ENCODE measurements at places on chromosomes 12 and 14.
A peak's percentile ranks its signal among the peaks of the same experiment; 100 is the strongest.

- no peak for DNase-seq
These were observed 54.7 kb downstream of the DICER1 start for GRCh38 chr14:95102680-95103044.

- DNase-seq = no peak
These were observed 57.9 kb upstream of the PNMA1 start for GRCh38 chr14:73771848-73772638.

GRCh38 chr12:124778411-124778810 is 85.3 kb downstream of the SCARB1 start:
- DNase-seq = peak; percentile 42

GRCh38 chr14:69941768-69942742 is 62.8 kb downstream of the SMOC1 start:
- DNase-seq = no peak

- DNase-seq = no peak
These were observed 47.0 kb downstream of the ESR2 start for GRCh38 chr14:64247195-64247594.

GRCh38 chr14:50344116-50344775 is 32.1 kb downstream of the DMAC2L start:
- DNase-seq = no peak

DNA sequence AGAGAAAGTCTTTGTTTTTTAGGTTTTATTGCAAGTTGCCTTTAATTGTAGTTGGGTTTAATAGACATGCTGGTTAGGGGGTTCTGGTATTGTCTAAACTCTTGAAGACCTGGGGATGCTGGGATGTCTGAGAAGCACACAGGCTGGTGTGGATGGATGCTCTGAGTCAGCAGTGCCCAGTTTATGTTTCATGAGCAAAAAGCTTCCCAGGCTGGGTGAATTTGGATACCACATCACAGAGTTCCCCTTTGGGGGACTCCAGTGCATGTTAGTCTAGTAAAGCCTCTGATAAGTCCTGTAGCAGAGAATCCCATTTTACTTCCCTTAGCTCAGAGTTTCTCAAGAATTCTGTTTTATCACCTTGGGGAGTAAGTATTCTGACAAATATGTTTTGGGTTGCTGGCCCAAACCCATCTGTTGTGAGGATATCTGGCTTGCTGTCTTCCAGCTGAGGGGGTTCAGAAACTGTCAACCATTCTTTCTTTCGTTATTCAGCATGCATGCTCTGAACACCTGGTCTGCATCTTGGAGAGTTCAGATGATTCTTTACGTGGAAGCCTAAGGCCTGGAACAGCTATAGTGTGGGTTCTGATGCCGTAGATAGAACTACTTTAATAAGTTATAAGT is 509.1 kb downstream of the VRK1 start:
- DNase-seq = no peak

DNA sequence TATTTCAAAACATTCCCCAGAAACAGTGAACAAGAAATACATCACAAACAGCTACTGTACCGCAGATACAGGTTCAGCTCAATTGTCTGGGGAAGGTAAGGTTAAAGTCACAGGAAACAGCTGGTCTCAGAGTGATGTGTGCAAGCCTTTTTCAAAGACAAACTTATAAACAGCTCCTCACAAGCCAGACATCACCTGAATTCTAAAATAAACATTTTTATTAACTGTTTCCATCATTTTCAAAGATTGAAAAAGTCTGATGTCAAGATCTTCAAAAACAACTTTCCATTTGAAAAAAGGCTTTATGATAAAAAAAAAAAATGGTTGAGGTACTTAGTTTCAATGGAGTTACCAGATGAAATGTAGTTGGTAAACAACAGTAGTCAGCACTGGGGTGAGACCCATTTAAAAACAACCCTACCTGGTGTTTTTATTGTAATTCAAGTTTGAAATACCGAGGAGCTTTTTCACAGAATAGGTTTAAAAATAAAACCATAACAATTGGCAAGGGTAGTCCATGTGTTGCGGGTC is 4.0 kb downstream of the BTG1 start:
- DNase-seq = no peak

DNA sequence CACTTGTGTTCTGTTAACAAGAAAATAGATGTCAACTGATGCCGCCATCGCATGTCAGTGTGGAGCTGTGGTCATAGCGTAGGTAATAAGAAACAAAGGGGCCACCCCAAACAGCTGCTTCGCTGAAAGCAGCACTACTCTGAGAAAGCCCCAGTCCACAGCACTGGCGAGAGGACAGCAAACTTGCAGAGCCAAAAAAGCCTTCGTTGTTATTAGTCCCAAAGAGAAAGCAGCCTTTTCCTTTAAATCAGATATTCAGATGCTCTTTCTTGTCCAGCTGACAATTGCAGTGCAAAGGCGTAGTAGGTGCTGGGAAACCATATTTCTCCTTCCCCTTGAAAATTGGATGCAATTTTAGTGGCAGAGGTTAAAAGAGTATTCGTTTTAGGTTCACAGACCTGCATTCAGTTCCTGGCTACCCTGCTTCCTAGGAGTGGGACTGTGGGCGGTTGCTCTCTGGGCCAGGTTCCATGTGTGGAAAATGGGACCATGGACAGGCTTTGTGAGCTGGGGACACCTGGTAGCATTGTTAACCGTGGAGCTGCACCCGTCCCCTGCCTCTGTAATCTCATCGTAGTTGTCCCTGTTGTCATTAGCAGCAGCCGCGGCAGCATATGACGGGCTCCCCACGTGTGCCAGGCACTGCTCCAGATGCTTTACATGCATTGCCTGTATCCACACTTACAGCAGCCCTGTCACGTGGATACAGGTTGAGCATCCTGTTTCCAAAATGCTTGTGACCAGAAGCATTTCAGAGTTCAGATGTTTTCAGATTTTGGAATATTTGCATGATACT is 54.2 kb downstream of the ELK3 start:
- no peak for DNase-seq

DNA sequence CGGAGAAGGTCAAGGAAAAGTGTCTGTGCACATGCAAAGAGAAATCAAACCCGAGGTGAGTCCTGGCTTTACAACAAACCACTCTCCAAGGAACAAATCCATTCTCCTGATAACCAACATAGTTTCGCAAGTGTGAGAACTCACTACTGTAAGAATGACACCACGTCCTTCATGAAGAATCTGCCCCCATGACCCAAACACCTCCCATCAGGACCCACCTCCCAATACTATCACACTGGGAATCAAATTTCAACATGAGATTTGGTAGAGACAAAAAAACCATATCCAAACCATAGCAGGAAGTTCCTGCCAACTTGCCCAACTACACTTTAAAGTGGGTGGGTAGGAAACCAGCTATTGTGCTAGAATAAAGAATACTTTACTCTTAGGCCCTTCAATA is 2.4 kb upstream of the ERC1 start:
- DNase-seq = no peak

GRCh38 chr14:42929806-42930480 is 1323.3 kb downstream of the LRFN5 start:
- DNase-seq = no peak

- DNase-seq = no peak
These were observed 132.2 kb upstream of the FKBP4 start for GRCh38 chr12:2662524-2662923.

DNA sequence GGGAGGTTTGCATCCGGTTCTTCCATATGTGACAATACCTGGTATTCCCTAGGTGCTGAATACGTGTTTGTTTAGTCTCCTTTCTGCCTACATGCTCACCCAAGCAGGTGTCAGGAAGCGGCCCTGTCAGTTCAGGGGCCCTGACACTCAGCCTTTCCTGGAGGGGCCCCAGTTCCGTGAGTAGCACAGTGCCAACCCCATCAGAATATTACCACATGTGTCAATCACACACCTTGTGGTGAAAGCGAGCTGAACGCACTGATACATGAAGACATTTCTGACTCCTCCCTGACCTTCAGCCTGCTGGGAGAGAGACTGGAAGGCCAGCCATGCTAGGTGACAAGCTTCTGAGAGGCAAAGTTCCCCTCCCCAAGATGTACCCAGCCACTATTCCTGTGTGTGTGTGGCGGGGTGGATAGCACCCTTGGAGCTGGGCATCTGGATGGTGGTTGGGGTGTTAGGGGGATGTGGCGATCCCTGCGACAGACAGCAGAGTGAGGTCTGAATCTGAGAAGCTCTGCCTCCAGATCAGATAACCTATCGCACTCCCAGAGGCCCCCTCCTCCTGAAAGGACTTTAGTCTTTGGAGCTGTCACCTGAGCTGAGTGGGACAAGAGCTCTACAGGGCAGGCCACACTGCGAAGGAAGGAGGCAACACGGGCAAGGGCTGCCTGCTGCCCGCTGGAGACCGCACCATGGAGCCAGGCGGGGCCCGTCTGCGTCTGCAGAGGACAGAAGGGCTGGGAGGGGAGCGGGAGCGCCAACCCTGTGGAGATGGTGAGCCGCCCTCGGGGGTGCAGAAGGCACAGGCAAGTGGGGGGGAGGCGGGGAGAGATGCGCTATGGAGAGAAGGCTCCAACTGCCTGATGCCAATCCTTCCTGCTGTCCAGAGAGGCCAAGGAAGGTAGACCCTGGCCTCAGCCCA is at the start of gene SOAT2:
TSS of gene SOAT2 (plus strand) at position 604 of the 925 bp plus-strand sequence. CDS start at position 696, 92 bp downstream.
- no peak for DNase-seq

- peak; percentile 33 for DNase-seq
These were observed 31.3 kb upstream of the SLC10A1 start for GRCh38 chr14:69828354-69828753.

- DNase-seq = no peak
These were observed 1.4 kb downstream of the LETMD1 start for GRCh38 chr12:51049525-51049924.

GRCh38 chr12:82149045-82149444 is 209.1 kb downstream of the CCDC59 start:
- DNase-seq = no peak
